ENCODE measurements at places on chromosomes 16 and 17.
A peak's percentile ranks its signal among the peaks of the same experiment; 100 is the strongest.

DNA sequence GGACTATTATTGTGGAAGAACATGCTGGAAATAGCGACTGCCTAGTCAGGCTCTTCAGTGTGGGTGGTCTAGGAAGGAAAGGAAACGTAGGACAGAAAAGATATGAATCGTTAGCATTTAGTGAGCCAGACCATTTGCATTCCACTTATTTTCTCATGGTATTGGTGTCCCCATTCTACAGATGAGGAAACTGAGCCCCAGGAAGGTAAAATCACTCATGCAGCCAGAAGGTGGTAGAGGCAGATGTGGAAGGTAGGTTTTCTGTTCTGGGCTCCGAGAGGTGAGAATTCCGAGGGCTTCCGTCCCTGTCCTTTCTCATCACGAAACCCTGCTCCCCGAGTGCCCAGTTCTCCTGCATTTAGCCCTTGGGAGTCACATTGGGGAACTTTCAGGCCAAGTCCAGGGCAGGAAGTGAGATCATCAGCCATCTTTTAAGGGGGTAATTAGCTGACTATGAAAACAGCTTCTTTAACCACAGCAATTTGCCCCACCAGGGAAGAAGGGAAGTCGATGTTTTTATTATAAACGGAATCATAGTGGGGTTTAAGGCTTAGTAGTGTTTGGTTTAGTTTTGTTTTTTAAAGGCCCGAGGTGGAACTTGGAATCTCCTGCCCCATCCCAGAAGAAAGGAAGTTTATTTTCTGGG is 110.7 kb upstream of the IRX3 start:
- DNase-seq, result no peak

- DNase-seq, result peak; percentile 4
Measured at GRCh38 chr17:59786536-59787319, 79.3 kb downstream of the VMP1 start.

- no peak for DNase-seq
Measured at GRCh38 chr17:19759568-19760549, 11.8 kb upstream of the ALDH3A1 start.

DNA sequence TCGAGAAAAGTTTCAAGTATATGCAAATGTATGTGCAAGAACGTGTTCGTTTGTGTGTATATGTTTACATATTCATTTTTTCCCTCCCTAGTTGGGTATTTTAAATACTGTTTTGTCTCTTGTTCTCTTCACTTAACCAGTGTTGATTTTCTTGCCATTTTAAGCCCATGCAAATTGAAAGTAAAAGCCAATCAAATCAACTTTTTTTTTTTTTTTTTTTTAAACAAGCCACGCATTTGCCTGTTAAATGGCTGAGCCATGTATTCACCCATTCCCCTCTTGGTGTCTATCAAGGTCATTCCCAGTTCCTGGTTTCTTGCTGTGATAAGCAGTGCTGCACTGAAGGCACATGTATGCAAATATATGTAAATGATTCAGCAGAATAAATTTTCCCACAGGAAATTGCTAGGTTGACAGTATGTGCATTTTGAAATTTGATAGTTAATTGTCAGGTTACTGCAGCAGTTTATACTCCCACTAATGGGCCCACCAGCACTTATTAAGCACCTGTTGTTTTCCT is 12.2 kb downstream of the ABCC1 start:
- no peak for DNase-seq

DNA sequence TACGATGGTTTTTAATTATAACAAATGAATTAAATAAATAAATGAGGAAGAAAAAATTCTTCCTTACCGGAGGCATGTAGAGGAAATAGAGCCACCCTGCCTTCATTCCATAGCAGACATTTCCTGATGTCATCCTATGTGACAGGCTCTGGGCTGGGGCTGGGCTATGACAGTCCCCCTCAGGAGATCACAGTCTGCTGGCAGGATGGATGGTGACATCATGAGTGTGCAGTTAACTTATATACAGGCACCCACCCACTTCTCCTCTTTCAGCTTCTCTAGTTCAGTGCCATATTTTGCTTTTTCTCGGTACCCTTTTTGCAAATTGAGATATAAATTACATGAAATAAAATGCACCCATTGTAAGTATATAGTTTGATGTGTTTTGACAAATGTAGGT is 6.4 kb upstream of the CMTM3 start:
- DNase-seq, result no peak

DNA sequence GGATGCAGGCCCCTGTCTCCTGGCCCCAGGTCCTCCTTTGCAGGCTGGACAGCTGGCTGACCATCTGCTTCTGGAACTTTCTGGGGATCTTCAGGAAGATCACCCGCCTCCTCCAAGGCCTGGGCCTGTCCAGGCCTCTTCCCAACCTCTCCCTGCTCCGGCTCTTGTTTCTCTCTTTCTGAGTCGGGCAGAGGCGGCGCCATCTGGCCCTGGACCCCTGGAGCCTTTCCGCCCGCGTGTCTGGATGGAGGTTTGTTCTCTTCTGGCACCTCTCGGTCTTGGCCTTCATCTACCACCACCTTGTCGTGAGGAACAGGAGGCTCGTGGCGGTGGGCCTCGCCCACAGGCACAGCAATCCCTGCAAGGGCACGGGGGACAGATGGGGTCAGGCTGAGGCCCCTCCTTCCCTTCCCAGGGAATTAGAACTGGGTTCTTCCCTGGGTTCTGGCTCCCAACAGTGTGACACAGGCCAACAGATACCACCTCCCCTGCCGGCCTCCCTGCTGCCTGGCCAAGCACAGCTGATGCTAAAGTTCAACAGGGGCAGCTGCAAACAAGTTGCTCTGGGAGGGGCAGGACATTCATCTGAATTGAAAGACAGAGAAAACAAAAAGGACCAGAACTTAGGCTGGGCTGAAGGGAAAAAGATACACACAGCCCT is 13.3 kb downstream of the NDUFAF8 start:
- peak; percentile 56 for DNase-seq

DNA sequence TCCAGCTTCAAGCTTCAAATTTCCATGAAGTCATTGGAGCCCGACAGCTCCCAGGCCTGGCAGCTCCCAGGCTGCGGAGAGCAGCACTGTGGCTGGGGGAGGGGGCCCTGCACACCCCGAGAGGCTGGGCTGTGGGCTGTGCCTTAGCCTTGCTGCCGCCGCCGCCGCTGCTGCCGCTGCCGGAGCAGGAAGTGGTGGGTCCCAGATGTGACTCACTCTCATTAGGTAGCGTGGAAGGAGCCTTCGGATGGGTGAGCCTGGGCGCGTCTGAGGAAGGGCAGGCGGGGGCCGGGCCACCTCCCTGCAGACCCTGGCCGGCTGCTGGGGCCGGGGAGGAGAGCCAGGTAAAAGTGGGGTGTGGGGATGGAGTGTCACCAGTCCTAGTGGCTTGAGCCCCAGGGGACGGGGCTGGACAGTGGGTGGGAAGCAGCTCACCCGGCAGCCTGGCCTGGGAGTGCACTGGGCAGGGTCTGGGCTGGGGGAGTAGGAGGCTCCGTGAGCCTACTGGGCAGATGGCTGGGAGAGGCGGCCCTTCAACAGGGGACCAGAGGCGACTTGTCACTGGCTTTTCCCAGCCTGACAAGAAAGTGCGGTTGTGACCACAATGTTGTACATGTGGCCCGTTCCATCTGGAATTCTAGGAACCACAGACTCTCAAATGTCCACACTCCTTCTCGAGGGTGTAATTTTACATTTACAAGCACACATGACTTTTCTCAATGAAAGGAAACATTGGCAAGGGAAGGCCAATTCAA is at the start of gene ADCY7:
TSS of gene ADCY7 (plus strand) at position 215 of the 755 bp plus-strand sequence. CDS start 21,629 bp downstream, outside the sequence.
- DNase-seq, result peak; percentile 64

DNA sequence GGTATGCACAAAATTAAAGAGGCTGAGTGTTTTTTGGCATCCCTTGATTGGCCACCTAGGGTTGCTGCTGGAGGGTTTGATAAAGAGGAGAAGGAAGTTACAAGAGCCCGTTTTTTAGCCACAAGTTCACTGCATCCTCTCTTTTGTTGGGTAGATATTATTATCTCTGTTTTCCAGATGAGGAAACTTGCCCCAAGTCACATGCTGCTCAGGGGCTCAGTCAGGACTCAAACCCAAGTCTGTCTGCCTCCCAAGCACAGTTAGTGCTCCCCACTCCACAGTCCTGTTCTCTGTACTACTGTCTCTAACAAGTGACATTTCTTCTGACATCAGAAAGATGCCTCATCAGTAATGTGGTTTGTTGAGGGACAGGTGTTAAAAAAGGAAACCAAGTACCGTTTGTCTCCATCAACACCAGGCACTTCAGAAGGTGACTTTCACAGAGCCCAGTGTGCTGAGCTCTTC is 1.4 kb downstream of the NT5M start:
- no peak for DNase-seq

- DNase-seq, result no peak
Measured at GRCh38 chr17:75736173-75736835, 15.0 kb downstream of the ITGB4 start.

GRCh38 chr16:66617728-66618127 is 13.2 kb downstream of the CMTM3 start:
- no peak for DNase-seq

DNA sequence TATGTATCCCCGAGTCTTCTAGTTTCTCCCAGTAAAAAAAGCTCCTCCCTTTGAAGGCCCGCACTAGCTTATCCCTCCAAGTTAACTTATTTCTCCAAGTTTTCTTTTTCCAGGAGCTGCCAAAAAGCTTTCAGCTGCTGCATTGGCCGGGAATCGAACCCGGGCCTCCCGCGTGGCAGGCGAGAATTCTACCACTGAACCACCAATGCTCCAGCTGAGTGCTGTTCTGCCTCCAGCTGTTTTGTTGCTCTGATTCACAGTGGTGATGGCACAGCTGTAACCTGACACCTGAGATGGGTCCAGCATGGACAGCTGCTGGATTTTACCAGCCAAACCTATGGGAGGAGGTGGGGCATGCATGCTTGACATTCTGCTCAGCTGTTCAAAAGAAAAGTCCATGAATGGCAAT is 22.1 kb downstream of the VAC14 start:
- DNase-seq, result no peak

DNA sequence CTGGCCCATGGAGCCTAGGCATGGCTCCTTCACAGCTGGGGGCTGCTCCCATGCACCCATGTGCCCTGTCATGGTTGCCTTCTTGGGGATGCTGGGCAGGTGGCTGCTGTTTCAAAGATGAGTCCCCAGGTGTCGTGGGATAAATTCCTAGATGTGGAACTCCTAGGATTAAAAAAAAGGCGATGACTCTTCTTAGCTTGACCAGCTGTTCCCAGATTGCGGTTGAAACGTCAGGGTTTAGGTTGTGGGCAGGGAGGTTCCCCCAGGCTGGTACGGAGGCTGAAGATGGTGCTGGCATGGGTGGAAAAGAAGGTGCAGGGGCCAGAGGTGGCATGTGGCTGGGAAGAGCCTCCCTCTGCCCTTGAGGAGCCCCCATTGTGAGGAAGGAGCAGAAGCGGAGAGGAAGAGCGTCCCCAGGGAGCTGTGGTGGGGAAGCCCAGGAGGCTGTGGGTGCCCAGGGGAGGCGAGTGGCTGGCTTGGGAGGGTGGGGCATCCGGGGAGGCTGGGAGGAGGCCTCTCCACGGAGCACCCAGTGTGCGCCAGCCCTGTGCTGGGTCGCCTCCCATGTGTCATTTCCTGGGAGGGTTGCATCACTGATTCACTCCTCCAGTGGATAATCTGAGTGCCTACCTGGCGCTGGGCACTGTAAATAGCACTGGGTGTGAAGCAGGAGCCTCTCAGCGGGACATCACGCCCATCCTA is 7.5 kb upstream of the KCNJ12 start:
- DNase-seq, result no peak

- no peak for DNase-seq
Measured at GRCh38 chr16:89300311-89300975, 82.9 kb downstream of the ZNF778 start.

DNA sequence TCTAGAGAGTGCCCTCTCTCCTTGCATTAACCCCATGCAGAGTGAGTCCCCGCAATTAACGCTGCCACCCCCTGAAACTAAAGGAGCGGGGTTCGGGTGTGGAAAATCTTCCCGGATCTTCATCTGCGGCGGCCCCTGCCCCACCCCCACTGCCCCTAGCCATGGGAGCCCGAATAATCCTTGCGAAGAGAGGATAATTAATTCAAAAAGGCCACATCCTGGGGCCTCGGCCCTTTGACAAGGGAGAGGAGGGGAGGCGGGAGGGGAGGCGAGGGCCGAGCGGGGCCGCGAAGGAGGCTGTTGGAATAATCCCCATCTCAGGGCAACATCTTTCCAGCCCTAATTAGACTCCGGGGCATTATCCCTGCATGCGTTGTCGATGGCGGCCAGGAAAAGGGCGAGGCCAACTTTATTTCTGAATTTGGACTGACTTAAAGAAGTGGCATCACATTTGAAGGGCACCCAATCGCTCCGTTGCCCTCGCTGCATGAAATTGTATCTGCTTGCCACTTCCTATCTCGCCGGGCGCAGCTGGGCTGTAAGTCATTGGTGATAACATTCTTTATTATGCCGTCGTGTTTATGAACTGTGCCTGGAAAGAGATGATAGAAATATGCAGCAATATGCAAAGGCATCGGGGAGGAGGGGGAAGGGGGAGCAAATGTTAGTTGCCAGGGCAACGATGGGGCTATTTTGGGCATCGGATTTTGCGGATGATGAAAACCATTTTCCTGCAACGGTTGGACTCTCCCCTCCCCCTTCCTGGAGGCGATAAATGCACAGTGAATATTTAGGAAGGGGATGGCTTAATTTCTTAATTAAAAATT is 387.1 kb upstream of the TNRC6C start:
- DNase-seq, result peak; percentile 80

GRCh38 chr16:10738231-10739077 is 5.2 kb upstream of the NUBP1 start:
- DNase-seq, result no peak

- no peak for DNase-seq
Measured at GRCh38 chr17:55577687-55578086, 66.4 kb upstream of the SMIM36 start.

DNA sequence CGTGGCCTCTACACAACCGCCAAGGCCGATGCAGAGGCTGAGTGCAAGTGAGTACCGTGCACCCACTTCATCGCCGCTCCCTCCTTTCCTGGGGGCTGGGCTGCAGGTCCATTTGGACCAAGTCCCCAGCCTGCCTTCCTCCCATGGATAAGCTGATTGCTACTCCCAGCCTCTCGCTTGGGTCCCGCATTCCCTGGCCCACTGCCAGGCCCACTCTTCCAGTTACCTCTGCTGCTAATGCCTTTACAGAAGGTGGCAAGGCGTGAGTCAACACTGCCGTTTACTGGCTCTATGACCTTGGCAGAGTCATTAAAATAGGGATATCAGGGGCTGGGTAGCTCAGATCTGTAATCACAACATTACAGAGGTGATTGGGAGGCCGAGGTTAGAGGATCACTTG is 11.2 kb downstream of the SULT1A2 start:
- no peak for DNase-seq

All from retina (tissue), 1 donor.